ENCODE measurements at places on chromosomes 1 and 21. TPM values are rescaled to one million over a fixed set of nuclear protein-coding genes. Genes with fewer than 3 reads are reported as not detected.

DNA sequence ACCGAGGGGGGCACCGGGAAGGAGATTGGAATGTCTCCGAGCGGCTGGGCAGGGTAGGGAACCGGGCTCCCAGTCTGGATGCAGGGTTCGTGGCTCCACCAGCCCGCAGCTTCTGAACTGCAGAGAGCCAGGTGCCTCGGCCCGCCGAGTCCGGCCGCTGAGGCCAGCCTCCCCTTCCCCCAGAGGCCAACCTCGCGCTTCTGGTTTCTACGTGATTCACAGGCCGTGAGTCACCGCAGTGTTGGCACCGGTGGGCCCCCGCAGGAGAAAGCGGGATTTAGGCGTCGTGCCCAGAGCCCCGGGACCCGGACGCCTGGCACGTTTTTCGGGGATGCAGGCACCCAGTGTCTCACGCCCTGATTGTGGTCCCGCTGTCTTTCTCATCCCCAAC is 458 bp downstream of the CRABP2 start:
- no peak for DNase-seq

- DNase-seq = no peak
These were observed 79.0 kb upstream of the B3GALT5 start for GRCh38 chr21:39533545-39534380.

DNA sequence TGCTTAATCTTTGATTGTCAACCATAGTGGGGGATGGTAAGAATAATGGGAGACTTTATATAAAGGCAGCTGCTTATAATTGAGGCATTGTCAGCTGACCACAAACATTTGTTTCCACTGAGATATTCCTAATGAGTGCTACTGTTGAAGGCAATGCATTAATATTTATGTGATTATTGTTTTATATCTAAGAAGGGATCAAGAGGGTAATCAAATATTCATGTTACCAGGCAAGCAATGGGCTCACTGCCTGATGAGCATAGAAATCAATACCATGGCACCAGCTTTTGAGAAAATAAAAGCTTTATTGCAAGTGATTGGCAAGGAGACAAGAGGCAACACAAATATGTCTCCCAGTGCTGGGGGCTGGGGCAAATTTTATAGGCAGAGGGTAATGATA is 706.7 kb upstream of the ADAMTS5 start:
- DNase-seq = no peak

DNA sequence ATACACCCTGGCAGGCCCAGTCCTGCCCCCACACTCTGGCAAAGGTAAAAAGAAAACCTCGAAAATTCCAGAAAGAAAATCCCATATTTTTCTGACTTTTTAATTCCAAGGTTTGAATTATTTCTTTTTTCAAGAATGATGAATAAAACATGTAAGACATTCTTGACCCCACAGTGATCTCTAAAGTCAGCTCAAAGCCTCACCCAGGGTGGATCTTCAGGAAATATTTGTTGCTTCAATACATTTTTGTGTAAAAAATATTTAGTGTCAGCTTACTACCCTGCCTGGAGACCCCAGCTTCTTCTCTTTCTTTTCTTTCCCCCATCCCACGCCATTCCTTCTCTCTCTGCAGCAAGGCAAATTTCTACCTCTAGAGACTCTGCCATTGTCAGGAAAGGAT is 7.0 kb upstream of the NT5C1A start:
- no peak for DNase-seq

DNA sequence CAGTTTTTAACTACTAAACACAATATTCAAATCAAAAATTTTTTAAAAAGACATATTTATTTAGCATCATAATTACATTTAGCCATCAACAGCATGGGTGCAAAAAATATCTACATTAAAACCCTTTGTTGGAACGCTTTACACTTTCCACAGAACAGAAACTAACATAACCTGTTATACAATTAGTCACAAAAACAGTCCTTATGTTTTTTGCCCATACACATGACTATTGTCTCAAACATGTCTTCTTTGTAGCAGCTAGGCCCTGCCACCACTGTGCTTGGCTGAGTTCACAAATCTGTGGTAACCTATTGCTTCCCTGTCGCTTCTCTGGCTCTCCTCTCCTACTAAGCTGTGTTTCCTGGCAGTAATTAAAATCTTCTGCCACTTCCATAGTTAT is 1350.0 kb upstream of the ADGRL2 start:
- DNase-seq = no peak

DNA sequence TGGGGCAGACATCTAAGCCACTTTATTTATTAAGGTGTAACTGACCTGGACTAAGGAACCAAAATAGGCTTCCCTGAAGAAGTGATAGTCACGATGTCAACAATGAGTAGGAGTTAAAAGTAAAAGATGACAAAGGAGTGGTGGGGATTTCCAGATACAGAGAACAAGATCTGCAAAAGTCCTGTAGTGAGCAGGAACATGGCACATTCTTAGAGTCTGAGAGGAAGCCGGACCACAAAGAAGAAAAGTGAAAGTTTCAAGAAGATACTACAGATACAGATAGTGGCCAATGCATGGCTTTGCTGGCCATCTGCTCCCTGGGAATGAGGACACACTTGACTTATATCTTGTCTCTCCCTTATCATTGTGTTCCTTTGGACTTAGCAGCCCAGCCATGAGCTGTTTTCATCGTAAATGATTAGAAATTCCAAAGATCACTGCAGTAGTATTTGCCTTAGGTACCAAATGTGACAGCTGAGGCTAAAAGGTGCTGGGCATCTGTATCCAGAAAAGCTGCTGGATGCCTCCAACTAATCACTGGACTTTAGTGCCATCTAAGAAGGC is 302.4 kb upstream of the NR5A2 start:
- DNase-seq = no peak

DNA sequence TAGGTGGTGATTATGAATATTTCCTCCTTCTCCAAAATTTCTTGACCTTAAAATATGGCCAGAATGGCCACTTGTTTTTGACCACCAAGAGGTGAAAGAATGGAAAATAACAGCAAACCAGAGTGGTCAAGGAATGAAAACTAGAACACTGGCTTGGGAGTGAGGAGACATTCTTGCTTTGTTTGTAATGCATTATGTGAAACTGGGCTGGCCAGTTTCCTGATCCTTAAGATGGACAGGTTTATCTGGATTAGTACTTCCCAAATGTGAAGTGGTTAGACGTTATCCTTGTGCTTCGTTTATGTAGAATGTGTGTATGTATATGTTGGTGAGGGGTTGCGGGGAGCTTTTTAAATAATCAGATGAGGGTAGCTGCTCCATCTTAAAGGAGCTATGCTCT is 12.8 kb downstream of the PLA2G4A start:
- DNase-seq = no peak

DNA sequence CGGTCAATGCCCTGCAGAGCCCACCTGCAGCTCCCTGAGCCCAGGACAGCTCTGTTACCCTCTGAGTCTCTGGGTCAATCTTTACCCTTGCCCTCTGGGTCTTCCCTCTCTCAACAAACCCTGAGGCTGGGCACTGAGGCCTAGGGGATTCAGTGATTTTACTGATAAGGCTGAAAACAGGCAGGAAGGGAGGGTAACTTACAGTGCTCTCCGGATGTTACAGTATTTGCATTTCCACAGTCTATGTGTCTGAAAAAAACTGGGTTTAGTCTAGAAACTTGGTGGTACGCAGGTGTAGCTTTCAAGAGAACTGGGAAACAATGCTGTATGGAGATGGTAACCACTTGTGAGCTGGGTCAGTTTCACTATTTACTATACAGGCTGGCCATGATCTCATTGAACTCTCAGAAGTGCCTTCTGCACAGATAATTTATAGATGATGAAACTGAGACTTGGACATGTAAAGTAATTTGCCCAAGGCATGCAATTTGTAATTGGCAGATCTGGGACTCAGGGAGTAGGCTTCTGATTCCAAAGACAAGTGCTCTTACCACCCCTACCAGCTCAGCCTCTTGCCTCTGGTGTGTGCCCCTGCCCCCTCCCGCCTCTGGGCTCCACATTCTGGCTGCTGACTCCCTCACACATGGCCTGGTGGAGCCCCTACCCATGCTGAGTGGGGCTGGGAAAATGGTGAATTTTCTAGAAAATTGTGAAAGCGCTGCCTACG is 48.8 kb downstream of the TENT5C start:
- peak; percentile 43 for DNase-seq

DNA sequence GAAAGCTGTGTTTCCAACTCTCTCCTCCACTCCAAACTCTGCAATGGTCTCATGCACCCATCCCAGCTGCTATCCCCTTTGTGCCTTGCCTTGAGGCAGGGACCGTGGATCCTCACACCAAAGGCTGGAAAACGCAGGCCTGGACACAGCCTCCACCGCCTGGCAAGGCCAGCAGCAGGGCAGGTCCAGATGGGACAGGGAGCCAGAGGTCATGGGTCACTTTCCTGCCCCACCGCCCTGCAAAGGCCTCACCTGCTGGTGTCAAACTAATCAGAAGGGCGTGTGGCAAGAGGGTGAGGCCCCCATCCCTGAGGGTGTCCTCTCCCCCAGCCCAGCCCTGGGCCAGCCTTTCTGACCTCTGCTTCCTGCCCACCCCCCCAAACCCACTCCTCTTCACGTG is 106.3 kb downstream of the PAX7 start:
- no peak for DNase-seq

DNA sequence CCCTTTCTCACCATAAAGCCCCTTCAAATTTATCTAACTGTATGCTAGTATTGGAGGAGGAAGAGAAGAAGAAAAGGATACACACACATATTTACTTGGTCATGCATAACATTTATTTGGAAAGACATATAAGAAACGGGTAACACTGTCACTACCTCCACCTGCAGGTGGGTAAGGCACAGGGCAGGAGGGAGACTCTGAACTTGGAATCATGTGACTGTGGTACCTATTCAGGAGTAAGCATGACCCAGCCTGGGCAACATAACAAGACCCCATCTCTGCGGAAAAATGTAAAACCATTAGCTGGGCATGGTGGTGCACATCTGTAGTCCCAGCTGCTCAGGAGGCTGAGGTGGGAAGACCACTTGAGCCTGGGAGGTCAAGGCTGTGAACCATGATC is 1.4 kb upstream of the PADI6 start:
- DNase-seq = no peak

DNA sequence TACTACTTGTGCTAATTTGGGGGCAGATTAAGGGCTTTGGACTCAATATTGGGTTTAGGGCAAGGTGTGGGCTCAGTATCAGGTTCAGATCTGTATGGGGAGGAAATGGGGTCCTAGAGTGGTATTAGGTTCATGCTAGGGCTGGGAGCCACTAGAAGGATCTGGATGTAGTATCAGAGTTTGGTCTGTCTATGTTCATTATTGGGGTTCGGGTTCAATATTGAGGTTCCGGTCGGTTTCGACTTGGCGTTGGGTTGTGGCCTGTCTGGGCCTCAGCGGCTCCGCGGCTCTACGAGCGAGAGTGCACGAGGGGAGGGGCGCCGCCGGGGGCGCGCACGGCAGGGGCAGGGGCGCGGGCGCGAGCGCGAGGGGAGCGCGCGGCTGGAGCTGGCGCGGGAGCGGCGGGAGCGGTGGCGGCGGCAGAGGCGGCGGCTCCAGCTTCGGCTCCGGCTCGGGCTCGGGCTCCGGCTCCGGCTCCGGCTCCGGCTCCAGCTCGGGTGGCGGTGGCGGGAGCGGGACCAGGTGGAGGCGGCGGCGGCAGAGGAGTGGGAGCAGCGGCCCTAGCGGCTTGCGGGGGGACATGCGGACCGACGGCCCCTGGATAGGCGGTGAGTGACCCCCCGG is at the start of gene PTPRF:
PTPRF (plus strand) TSS at position 401 of the 624 bp plus-strand sequence. CDS start 14,193 bp downstream, outside the sequence.
- DNase-seq = no peak

DNA sequence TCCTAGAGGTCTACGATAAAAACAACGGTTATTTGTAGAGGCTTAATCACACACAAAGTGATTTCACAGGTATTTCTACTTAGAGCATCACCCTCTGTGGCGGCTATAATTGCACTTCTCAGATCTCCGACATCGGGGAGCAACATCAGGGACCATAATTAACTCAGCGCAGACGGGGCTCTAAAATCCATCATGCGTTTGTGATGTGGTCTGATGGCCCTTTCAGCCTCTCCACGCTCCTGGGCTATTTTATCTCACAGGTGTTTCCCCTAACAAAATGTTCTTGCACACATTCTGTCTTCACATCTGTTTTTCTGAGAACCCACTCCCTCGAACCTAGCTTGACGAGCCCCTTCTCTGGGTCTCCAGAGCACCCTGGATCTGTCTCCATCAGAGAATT is 146.3 kb upstream of the DUSP10 start:
- no peak for DNase-seq

DNA sequence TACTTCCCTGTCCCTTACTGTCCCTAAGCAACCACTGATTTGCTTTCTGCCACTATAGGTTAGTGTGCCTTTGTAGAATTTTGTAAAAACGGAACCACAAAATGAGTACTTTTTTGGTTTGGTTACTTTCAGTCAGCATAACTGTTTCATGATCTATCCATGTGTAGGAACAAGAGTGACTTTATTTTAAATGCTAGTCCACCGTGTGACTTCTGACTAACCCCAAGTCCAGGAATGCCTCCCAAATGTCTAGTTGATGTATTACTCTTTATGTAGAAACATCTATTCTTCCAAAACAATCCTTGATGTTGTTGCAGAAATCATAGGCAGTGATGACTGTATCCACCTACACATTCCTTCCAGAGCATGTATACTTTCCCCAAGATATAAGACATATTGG is 21.3 kb downstream of the ATPAF1 start:
- no peak for DNase-seq

DNA sequence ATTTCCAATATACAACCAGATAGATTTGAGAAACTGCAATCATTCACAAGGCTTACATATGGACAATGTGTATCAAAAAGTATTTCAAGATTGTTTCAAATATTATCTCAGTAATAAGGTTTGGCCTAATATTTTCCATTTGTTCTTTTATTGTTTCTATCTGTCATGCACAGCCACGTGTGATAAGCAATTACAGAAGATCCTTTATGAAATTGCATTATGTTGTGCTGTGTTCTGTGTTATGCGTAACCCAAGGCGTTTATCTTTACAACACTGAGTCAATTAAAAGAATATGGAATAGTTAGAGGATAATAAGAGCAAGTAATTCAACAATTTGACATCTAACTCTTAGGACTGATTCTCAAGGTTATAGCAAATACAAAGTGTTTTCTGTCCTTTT is 1009.3 kb upstream of the PRMT6 start:
- no peak for DNase-seq

DNA sequence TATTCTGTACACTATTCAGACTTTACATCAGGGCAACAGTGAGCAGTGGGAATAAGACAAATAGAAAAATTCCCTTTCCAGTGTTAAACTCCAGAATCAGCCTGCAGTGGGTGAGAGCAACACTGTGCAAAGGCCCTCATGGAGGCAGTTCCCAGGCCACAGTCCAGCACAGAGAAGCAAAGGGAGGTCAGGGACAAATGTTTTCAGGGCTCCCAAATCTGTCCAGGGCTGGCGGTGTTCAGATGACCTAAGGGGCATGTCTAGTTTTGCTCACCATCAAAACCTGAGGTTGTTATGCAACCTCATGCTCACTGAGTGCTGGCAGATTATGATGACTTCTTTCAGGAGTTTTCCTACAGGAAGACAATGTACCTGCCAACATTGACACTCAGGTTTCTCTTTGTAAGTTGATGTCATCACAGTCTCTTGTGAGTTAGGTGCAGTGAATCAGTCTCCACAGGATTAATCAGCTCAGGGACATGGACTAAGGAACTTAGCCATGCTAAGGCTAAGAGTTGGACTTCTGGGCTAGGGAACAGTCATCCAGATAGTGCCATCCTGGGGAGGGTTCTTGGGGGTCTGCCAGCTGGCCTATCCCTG is 3.6 kb upstream of the LCE5A start:
- no peak for DNase-seq

IPP gene
- total RNA-seq = 18.3 TPM

CLCNKA gene
- total RNA-seq = not detected

ILDR2 gene
- total RNA-seq = 3.9 TPM

AVPR1B gene
- total RNA-seq = not detected

SH2D1B gene
- not detected for total RNA-seq

C1QC gene
- total RNA-seq = 1.4 TPM

NBPF6 gene
- total RNA-seq = not detected

NIBAN1 gene
- 55.7 TPM for total RNA-seq

AMPD2 gene
- 69.1 TPM for total RNA-seq

AQP10 gene
- total RNA-seq = not detected

TNFAIP8L2 gene
- total RNA-seq = 24.6 TPM

All from CD8-positive, alpha-beta memory T cell (primary cell).